ENCODE measurements at places on chromosomes 12 and 14.
A peak's percentile ranks its signal among the peaks of the same experiment; 100 is the strongest.

- no peak for DNase-seq
Observed at GRCh38 chr12:32087306-32087705, 19.3 kb upstream of the BICD1 start.

DNA sequence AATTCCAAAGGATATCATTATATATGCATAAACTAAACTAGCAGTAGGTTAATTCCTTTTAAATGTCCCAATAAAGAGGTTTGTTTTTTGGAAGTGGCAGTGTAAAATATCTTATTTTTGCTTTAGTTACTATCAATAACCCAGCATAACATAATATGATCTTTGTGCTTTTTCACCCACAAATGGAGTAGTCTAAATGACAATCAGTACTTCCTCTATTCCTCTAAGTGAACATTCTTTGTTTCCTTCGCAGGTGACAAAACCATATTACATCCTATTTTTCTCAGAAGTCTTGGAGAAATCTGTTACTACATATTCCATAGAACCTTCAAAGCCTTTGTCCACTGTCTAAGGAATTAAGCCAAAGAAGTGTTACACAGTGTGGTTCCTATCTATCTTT is 62.5 kb downstream of the MED13L start:
- no peak for DNase-seq

DNA sequence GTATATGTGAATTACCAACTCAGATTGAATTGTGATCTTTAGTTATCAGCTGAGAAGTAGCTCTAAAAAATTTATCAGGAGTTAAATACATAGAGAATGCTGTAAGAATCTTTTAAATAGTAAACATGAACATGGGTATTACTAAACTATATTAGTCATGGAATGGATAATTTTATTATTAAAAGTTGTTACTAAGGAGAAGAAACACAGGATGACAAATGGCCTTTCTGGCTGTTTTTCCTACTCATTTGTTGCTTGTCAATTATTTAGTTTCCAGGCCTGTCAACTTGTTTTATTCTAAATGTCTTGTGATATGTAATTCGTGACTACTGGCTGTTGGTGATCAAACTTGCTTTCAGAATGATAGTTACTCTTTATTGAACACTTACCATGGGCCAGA is 58.7 kb downstream of the KTN1 start:
- DNase-seq, result no peak

DNA sequence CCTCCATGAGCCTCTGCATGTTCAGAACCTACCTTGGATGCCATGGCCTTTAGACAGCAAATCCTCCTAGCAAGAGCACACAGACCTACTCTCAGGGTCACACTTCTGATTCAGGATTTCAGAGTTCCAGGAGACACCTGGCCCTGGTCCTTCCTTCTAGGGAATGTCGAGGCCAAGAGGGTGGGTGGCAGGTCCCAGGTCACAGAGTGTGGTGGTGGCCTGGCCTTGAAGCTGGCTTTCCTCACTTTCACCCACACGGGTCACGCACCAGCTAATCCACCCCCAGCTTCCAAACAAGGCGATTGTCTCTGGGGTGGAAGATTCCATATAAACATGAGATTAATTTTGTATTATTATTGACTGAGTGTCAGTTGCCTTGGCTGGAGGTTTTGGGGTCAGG is 328.3 kb upstream of the RTL1 start:
- no peak for DNase-seq

- peak; percentile 56 for DNase-seq
Observed at GRCh38 chr12:69779928-69780327, 41.3 kb downstream of the RAB3IP start.

GRCh38 chr14:63515240-63515639 is 27.9 kb downstream of the PPP2R5E start:
- DNase-seq, result no peak

- no peak for DNase-seq
Observed at GRCh38 chr12:115438314-115438713, 754.3 kb upstream of the TBX3 start.

- no peak for DNase-seq
Observed at GRCh38 chr12:68831272-68831671, 23.3 kb downstream of the MDM2 start.

- no peak for DNase-seq
Observed at GRCh38 chr14:51988221-51988620, 1.1 kb upstream of the RTRAF start.

- no peak for DNase-seq
Observed at GRCh38 chr14:41222581-41222980, 384.1 kb upstream of the LRFN5 start.

GRCh38 chr14:68779761-68780323 is 13.0 kb downstream of the ZFP36L1 start:
- no peak for DNase-seq

DNA sequence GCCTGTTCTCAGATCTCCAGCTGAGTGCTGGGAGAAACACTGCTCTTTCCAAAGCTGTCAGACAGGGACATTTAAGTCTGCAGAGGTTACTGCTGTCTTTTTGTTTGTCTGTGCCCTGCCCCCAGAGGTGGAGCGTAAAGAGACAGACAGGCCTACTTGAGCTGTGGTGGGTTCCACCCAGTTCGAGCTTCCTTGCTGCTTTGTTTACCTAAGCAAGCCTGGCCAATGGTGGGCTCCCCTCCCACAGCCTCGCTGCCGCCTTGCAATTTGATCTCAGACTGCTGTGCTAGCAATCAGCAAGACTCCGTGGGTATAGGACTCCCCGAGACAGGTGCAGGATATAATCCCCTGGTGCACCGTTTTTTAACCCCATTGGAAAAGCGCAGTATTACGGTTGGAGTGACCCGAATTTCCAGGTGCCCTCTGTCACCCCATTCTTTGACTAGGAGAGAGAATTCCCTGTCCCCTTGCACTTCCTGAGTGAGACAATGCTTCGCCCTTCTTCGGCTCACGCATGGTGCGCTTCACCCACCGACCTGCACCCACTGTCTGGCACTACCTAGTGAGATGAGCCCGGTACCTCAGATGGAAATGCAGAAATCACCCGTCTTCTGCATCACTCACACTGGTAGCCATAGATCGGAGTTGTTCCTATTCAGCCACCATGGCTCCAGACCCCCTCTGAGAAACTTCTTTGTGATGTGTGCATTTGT is 650.3 kb upstream of the ALG10B start:
- DNase-seq, result no peak

DNA sequence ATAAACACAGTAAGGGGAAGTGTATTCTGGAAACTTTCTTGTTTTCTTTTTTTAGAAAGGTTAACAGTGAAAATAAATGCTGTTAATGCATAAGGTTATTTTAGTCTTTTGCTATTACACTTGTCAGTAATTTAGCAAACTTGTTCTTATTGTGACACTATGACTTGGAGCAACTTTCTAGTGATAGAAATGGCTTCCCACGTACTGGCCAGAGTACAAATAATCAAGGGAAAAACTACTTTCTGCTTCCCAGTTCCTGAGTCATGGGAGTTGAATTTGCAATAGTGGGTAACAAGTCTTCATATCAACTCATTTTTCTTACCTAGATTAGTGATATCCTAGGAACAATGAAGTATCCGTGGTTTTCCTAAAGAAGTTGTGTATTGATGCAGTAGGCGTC is 1072.3 kb downstream of the FLRT2 start:
- no peak for DNase-seq

DNA sequence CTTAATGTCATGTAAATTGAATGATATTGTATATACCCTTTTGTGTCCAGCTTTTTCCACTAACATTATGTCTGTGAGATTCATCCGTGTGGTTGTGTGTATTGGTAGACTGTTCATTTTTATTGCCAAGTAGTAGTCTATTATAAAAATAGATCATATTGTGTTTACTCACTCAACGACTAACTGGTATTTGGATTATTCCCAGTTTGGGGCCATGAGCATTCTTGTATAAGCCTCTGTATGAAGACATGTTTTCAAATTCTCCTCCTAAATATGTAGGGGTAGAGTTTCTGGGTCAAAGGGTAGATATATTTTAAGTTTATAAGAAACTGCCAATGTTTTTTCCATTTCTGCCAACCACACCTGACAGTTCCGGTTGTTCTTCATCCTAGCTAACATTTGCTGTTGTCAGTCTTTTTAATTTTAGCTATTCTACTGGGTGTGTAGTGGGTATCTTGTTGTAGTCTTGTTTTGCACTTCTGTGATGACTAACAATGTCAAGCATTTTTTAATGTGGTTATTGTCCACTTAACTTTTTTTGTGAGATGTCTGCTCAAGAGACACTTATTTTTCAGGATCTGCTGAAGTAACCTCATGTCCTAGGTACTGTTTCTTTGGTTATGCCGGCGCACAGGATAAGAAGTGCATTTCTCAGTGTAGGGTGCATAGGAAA is 93.2 kb downstream of the DACT1 start:
- DNase-seq, result no peak

DNA sequence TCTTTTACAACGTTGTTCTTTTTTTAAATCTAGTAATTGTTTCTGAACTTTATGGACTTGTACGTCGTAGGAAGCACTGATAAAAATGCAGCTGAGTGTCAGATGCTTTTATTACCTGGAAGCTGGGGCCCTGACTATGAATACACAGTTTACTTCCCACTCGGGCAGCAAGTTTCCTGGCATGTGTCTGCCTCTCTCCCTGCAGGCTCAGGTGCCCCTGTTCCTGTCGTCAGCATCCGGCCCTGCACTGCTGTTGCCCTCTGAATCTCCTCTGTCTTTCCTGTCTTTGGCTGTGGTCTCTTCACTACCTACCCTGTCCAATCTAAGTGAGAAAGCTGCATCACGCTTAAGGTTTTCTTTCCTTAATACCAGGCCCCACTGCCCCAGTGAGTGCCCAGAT is 75.8 kb downstream of the PELI2 start:
- no peak for DNase-seq

- DNase-seq, result no peak
Observed at GRCh38 chr12:117390866-117391265, 29.4 kb upstream of the NOS1 start.

GRCh38 chr14:29030970-29031369 is 264.4 kb downstream of the FOXG1 start:
- no peak for DNase-seq

All from T47D (cell line).